ENCODE measurements at places on chromosomes 6 and 20. TPM values are rescaled to one million over a fixed set of nuclear protein-coding genes. Genes with fewer than 3 reads are reported as not detected.

- no peak for DNase-seq
Measured at GRCh38 chr6:71082033-71082650, 125.3 kb upstream of the B3GAT2 start.

- DNase-seq: no peak
Measured at GRCh38 chr6:163721435-163721834, 306.9 kb downstream of the QKI start.

DNA sequence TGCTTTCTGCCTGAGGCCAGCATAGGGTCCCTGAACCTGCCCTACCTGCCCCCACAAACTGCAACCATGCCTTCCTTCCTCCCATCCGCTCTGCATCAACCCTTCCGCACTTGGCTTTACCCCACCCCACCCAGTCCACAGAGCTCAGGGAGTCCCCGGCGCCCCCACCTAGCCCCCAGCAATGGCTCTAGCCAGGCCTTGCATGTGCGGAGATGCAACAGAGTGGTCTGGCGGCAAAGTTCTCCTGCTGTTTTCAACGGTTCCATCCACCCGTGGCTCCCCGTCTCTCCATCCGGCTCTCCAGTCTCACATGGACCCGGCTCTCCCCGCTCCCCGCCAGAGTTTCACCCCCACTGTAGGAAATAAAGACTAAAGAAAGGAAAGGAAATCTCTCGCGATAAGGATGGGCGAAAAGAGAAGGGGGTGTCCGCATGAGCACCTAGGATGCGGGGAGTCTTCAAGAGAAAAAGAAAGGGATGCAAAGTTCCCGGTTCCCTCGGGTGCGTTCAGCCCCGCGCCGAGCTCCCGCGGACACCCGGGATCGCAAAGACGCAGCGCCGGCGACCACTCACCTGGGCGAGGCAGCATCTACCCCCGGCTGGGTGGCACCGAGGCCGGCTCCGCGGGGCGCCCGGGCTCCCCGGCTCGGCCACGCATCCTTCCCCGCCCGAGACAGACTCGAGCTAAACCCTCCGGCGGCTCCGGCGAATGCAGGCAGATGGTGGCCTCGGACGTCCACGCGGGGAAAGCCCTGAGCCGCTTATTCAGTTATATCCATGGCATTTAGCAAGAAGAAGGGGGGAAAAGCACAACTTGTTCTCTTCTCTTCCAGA lies 579 bp downstream of the LRFN2 start:
- DNase-seq: no peak

GRCh38 chr6:157434349-157435033 lies 53.5 kb downstream of the ZDHHC14 start:
- no peak for DNase-seq

GRCh38 chr6:141290941-141291721 lies 841.6 kb upstream of the GJE1 start:
- DNase-seq: no peak

- no peak for DNase-seq
Measured at GRCh38 chr20:17169585-17170136, 57.2 kb upstream of the PCSK2 start.

- no peak for DNase-seq
Measured at GRCh38 chr20:53210041-53210440, 237.9 kb downstream of the TSHZ2 start.

DNA sequence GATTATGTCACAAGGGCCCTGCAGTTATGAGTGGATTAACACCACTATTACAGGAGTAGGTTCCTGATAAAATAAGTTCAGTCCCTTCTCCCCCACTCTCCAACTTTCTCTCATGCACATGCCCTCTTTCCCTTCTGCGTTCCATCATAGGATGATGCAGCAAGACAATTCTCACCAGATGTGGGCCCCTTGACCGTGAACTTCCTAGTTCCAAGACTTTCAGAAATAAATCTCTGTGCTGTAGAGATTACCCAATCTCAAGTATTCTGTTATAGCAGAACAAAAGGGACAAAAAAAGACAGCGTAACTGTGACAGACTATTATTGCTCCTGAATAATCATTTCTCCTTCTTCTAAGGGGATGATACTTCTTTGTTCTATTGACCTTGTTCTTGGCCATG lies 33.8 kb upstream of the TMEM244 start:
- DNase-seq: no peak

DNA sequence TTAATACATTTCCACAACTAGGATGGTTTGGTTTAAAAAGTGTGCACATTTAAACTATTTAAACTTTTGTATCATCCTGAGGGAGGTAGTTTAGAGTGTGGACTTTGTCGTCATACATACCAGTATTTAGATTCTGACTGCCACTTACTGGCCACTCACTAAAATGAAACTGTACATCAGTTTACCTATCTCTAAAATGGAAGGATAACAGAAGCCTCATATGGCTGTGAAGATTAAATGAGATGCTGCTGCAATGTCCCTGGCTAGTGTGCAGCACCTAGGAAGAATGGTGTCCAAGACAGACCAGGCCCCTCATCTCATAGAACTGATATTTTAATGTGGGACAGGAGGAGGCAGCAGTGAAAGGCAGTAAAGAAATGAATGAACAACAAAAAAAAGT lies 12.0 kb upstream of the PKIG start:
- DNase-seq: no peak

DNA sequence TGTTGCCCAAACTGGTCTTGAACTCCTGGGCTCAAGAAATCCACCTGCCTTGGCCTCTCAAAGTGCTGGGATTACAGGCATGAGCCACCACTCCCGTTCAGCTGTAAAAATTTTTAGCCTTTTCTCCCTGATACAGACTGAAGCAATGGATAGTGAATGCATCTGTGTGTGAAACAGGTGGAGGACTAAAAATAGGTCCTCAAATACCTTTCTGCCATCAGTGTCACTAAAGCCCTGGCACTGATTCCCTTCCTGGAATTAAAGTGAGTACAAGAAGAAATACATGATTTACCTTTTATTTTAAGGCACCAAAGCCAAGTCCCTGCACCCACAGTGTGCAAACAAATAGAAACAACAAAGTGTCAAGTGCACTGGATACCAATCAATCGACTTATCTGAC lies 25.1 kb downstream of the TULP4 start:
- no peak for DNase-seq

- no peak for DNase-seq
Measured at GRCh38 chr6:4905826-4906225, 98.0 kb downstream of the RPP40 start.

DNA sequence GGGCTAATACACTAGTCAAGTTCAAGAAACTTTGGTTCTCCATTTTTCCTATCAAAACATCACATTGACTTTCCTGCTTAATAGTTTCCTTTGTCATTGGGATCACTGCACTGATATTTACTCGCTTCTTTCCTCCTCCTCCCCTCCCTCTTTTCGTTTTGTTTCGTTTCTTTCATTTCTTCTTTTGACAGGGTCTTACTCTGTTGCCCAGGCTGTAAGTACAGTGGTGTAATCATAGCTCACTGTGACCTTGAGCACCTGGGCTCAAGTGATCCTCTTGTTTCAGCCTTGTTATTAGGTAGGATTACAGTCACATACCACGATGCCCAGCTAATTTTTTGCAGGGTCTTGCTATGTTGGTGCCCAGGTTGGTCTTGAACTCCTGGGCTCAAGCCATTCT lies 12.3 kb downstream of the PAQR8 start:
- DNase-seq: no peak

DNA sequence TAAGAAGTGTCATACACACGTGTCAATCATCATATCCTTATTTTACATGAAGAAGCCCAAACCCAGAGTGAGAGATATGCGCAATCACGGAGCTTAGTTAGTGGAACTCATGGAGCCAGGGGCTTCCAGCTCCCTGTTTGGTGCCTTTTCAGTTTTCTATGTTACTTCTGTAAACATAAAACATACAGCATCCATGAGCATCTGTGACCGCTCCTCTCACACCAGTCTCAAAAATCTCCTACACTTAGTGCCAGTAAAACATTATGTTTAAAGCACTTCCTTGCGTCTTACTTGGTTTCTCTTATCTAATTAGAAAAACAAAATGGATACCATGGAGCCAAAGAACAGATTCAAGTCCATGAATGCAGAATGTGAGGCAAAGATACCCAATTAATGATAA lies 240.4 kb downstream of the SLC35F1 start:
- no peak for DNase-seq

- DNase-seq: no peak
Measured at GRCh38 chr6:121682666-121683065, 247.2 kb downstream of the GJA1 start.

DNA sequence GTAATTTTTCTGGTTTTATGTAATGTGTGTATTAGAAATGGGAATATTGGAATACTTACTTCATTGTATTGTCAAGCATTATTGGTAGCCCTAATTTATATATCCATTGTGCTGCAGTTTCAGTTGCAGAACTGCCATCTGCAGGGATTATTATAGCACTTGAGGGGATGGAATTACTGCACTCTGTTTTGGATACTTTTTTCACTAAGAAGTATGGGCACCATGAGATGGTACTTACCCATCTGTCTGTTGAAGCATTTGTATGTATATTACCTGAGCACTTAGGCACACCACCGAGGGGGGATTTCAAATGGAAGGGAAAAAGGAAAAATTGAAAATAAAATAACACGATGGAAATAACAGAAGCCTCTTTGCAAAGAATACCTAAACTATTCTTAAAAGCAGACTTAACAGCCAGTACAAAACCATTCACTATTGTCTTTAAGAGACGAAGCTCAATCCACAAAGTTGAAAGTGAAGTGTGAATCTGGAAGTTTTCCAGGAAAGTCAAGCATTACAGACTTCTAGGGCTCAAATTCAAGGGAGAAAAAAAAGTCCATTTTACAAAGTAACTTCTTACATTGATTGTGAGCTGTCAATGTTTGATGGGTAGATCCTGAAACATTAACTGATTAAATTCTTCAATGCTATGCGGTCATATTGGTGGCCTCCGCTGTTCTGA lies 318.7 kb downstream of the SOX4 start:
- DNase-seq: no peak

- DNase-seq: no peak
Measured at GRCh38 chr6:70412252-70413113, 825 bp upstream of the FAM135A start.

GRCh38 chr20:50376179-50376887 lies 133.8 kb upstream of the PTPN1 start:
- no peak for DNase-seq

- DNase-seq: no peak
Measured at GRCh38 chr6:54254886-54255285, 53.4 kb upstream of the TINAG start.

GRCh38 chr6:135052939-135053338 lies 1.7 kb downstream of the HBS1L start:
- no peak for DNase-seq

GRCh38 chr20:760751-761417 lies 7.4 kb downstream of the SLC52A3 start:
- no peak for DNase-seq

- DNase-seq: no peak
Measured at GRCh38 chr20:45427236-45428149, 11.6 kb downstream of the PIGT start.

- DNase-seq: no peak
Measured at GRCh38 chr6:170096191-170096802, 194.6 kb downstream of the DLL1 start.

- no peak for DNase-seq
Measured at GRCh38 chr6:119978274-119978889, 628.8 kb upstream of the MAN1A1 start.

DNA sequence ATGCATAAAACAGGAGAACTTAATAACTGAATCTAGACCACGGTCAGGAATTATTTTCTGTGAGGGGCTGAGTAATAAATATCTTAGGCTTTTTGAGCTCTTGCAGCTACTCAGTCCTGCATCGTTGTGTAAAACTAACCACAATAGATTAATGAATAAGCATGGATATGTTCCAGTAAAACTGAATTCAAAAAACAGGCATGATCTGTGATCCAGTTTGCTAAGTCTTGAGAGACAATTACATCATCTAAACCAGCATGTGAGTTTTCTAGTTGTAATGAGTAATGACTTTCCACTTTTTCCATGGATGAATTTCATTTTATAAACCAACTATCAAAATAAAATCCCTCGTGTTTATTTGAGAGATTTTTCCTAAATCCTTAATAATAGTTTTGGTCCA lies 336.8 kb downstream of the RFPL4B start:
- no peak for DNase-seq

GRCh38 chr6:2578767-2579166 lies 172.0 kb downstream of the MYLK4 start:
- peak; percentile 21 for DNase-seq

GRCh38 chr20:6811262-6812035 lies 44.0 kb downstream of the BMP2 start:
- DNase-seq: no peak

DNA sequence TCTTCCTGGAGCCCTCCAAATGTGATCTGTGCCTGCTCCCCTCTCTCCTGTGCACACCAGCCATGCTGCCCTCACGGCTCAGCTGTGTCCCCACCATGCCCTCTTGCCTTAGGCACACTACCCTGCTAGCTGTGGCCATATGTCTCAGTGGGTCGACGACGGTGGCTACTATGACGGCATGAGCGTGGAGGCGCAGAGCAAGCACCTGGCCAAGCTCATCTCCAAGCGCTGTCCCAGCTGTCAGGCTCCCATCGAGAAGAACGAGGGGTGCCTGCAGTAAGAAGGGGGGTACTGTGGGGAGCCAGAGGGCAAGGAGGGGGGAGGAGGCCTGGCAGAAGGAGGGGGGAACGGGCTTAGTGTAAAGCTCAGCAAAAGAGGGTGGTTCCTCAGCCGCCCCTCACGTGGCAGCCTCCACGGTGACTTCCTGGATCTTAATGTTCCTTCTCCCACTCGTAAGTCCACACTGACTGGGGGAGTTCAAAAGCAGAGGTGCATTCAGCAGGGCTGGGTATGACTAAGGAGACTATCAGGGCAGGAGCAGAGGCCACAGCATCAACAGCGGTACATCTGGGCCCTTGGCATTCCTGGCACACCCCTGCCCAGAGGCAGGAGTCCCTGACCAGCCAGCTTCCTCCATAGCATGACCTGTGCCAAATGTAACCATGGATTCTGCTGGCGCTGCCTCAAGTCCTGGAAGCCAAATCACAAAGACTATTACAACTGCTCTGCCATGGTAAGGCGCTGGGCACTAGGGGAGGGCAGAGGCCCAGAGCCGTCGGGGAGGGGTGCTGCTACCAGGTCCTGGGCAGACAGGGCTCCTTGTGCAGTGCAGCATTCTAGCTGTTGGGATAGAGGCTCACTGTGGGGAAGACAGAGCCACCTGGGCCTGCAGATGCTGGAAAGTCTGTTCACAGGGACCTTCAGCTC lies 8.0 kb downstream of the DNPH1 start:
- no peak for DNase-seq

The AHCY gene
- total RNA-seq: 247 TPM

The EPPIN gene
- not detected for total RNA-seq

The ABHD16B gene
- not detected for total RNA-seq

The TNXB gene
- total RNA-seq: 15.1 TPM

The ANKRD6 gene
- total RNA-seq: 2.7 TPM

The CBLN4 gene
- total RNA-seq: not detected

The DDO gene
- 2.0 TPM for total RNA-seq

The SIRPD gene
- 0.37 TPM for total RNA-seq

The TNFAIP3 gene
- total RNA-seq: 7.8 TPM

The CENPB gene
- 70.8 TPM for total RNA-seq

The RSPH3 gene
- total RNA-seq: 16.6 TPM

The HSPA1L gene
- total RNA-seq: 2.6 TPM

The KCNK15 gene
- 0.20 TPM for total RNA-seq

The ARMH2 gene
- not detected for total RNA-seq

The TRIM10 gene
- total RNA-seq: not detected
